NCI-H2171 (cell line): ENCODE measurements at places on chromosomes 6 and 20.

DNA sequence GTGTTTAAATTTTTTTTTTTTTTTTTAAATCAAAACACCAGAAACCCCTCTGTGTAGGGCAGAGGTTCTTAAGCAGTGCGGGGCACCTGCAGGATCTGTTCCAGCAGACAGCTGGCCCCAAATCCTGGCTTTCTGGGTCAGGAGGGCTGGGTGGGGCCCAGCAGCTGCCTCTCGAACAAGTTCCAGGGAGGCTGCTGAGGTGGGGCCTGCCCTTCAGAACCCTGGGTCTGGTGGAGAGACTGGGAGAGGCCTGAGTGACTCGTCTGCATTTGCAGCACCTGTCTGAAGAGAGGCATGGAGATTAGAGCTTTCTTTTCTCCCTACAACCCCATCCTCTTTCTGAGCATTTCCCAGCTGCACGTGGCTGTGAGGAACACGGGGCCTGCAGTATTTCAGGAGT is 8.4 kb downstream of the PSMG4 start:
- no peak for DNase-seq

DNA sequence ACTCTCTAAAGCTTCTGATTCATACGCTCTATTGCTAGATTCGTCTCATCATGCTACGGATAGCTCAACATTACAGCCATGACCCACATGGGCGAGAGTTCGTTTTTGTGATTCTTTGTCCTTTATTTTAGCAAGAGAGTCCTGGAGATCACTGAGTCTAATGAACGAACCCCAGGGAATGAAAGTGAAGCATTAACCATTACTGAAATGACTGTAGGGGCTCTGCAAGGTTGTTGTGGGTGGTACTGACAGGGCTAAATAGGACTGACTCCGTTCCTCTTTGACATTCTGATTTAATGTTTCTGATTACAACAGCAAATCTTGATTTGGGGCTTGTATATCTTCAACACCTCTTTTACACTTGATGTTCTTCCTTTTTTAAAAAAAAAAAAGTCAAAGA is 13.7 kb upstream of the RTF2 start:
- no peak for DNase-seq

DNA sequence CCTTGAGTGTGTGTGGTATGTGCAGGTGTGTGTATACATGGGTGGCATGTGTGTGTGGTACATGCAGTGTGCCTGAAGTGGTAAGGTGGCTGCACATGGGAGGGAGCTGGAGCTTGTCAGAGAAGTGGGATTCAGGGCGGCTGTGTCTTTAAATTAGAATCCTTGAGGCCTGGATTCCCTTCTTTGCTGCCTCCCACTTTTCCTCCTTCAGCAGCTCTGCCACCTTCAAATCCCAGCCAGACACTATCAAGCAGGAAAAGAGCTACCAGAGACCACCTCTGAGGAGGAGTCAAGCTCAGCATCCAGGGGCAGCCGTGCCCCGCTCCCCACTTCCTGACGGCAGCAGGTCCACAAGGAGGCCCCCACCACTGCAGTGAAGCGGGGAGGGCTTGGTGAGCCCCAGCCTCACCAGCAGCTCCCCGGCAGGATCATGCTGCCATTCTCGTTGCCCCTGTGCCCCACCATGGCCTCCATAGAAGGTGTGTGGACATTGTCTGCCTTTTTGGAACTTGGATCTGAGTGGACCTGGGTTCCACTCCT is 131.0 kb upstream of the MLN start:
- no peak for DNase-seq

GRCh38 chr6:96761794-96762193 is 75.5 kb downstream of the GPR63 start:
- no peak for DNase-seq

DNA sequence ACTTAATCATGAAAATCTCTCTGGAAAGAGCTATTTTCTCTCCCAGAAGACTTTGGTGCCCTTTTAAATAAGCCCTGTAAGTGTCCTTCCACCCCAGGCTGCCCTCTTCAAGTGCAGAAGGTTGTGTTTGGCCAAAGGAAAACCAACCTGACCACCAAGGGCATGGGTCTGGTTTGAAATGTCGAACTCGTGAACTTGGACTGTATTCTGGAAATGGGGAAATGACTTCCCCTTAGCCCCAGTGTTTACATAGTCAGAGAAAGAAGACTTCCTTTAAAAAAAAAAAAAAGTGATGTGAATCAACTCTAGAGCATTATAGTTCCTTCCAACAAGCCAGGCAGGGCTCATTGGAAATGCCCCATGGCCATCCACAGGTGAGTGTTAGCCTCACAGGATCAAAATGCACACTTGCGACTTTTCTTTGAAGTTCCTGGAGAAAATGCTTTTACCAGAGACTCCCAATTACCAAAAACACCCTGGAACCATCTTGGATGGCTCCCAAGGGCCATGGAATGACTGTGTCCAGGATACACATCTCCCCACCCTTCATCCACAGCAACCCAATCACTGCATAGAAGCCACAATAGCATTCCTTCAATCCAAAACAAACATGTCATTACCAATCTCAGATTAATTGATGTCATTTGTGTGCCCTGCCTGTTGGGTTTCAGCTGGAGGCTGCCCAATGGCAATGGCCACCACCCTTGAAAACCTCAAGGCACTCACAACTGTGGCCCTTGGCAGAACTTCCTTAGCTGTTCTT is 133.8 kb downstream of the CLIC5 start:
- DNase-seq = no peak

- no peak for DNase-seq
Measured at GRCh38 chr6:5302220-5302946, 41.1 kb downstream of the FARS2 start.

- DNase-seq = no peak
Measured at GRCh38 chr6:4613381-4613780, 162.8 kb upstream of the CDYL start.

DNA sequence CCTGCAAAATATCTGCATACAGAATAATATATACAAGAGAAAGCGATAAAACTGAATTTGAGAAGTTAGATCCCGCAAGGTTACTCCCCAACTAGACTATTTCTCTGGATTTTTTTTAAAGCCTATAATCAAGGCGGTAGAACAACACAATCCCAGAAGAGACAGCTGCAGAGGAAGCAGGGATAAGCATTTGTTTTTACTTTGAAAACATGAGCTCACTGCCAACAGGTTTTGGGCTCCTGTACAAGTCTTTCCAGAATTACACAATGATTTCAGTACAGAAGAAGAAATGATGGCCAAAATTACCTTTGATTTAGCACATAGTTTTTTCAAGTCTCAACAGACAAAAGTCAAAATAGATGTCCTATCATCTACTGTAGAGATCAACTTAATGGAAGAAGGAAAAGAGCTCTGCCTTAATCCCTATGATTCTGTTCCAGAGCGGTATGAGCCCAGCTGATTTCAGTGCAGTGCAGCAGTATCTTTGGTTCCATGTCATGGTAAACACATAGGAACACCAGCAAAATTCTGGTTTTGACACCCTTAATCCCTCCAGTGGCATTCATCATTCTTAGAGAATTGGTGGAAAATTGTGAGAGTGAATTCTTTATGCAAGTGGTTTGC is 304.3 kb downstream of the HDGFL1 start:
- DNase-seq = no peak
